ENCODE measurements at places on chromosomes 12 and 14. TPM values are rescaled to one million over a fixed set of nuclear protein-coding genes. Genes with fewer than 3 reads are reported as not detected.

GRCh38 chr12:124350491-124350890, 55.6 kb downstream of the RFLNA start:
- H3K4me3 ChIP-seq = no peak overlapping the region
- H3K36me3 ChIP-seq = no peaks in the 10 kb centered on the region
- no peaks in the 10 kb centered on the region for H3K27me3 ChIP-seq
- DNase-seq = no peak
- H3K27ac ChIP-seq = no peak overlapping the region
- no peaks in the 10 kb centered on the region for H3K4me1 ChIP-seq

The TMBIM4 gene
- total RNA-seq = 85.2 TPM

DNA sequence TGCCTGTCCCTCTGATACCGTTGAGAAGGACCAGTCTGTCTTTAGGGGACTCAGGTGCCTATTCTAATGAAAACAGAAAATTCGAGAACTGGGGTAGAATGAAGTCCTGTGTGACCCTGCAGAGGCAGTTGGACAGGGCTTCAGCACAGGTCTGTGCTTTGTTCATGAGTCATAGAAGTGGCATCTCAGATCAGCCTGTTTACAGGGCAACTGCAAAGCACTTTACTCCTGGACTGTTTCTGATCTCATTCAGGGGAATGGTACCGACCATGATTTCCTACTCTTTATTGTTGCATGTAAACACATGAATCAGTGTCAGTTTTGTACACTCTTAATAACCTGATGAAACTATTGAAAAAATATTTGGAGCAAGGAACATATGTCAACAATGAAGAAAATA, 1517.0 kb downstream of the AACS start:
- no peaks in the 10 kb centered on the region for H3K4me1 ChIP-seq
- DNase-seq = no peak
- H3K4me3 ChIP-seq = no peak overlapping the region
- no peaks in the 10 kb centered on the region for H3K27me3 ChIP-seq
- no peak overlapping the region for H3K27ac ChIP-seq

DNA sequence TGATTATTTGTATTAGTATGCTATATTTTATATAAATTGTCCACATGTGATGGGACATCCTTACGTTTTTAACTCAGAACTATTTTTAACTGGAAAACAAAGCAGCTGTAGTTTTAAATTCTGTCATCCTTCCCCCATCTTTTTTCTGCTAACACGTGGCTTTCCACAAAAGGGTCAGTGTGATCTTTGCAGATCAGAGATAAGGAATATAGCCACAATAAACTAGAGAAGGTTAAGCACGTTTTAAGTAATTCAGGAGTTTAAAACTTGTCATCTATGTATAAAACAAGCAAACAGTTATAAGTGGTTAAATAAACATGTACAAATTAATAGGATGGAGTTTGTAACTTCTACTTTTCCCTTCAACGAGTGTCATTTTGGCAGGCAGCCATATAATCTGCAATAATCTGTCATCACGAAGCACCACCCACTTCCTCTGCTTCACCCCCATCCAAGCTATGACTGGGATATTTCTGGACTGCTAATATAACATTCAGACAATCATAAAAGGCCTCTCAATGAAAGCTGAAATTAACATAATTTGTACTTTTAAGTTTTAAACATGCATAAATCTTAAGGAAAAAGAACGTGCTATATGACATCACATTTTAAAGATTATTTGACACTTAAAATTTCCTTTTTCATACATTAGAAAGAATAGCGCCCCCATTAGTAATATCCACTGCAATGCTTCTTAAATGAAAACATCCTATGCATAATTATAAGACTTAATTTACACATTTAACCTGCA, 15.3 kb downstream of the TAOK3 start:
- no peaks in the 10 kb centered on the region for H3K36me3 ChIP-seq
- H3K27me3 ChIP-seq = no peaks in the 10 kb centered on the region
- peaks cover 21% of the 10 kb centered on the region for H3K4me1 ChIP-seq

DNA sequence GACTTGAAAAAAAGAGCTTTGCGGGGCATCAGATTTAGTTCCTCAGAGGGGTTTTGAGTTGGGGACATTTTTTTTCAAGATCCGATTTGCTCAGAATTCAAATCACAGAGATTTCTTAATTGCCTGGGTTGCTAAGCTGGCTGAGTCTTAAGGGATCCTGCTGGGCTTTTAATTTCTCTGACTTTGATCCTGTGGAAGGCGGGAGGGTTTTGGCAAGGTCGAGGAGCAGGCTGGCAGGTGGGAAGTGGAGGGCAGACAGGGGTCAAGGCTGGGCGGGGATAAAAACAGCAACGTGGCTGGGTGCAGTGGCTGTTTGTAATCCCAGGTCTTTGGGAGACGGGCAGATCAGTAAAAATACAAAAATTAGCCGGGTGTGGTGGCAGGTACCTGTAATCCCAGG, 33.5 kb upstream of the CCDC63 start:
- no peaks in the 10 kb centered on the region for H3K36me3 ChIP-seq
- H3K27me3 ChIP-seq = no peaks in the 10 kb centered on the region
- DNase-seq = no peak
- H3K27ac ChIP-seq = no peak overlapping the region
- no peak overlapping the region for H3K4me3 ChIP-seq

The CLECL1 gene
- not detected for total RNA-seq

The KCNA5 gene
- not detected for total RNA-seq
